ENCODE measurements at places on chromosomes 6 and 20.

DNA sequence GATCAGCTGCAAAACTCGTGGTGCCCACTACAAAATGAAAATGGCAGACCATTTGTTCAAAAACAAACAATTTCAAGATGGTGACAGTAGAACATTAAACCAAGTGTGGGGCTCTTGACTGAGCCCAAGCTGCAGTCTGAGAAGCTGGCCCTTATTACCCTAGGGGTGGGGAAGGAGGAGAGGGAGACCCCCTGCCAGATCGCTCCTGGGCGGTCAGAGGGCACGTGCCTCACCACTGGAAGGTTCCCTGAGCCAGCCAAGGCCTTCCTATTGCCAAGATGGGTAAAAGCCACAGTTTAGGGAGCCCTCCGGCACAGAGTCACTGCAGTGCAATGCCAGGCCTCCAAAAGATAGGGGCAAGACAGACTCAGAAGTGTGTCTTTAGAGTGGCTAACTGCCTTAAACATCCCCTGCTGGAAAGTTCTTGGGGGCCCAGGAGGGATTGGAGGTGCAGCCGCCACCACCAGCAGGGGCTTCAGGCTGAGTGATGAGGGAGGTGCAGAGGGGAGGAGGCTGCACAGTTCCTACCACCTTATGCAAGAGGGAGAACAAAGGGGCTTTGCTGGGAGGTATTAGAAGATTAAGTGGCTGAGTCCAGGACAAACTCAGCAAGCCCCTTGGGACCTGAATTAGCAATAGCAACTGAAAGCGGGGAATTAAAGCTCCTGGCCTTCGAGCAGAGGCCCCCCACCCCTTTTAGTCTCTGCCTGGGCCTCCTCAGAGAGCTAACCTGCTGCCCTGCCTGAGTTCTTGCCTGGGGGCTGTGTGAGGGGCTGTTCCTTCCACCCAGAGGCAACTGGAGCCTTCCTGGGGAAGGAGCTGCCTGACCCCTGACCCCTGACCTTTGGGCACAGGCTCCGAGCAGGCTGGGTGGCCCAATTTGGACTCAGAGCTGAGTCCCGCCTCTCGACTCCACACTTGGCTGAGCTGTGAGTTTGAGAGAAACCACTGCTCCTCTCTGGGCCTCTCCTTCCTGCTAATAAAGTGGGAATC is 88.4 kb downstream of the VEGFA start:
- no peak for DNase-seq

GRCh38 chr6:132190815-132191175 is 210.5 kb downstream of the MOXD1 start:
- no peak for DNase-seq

- DNase-seq, result no peak
Measured at GRCh38 chr20:11032611-11033010, 358.8 kb upstream of the JAG1 start.

GRCh38 chr6:119112812-119113530 is 34.5 kb upstream of the FAM184A start:
- no peak for DNase-seq

DNA sequence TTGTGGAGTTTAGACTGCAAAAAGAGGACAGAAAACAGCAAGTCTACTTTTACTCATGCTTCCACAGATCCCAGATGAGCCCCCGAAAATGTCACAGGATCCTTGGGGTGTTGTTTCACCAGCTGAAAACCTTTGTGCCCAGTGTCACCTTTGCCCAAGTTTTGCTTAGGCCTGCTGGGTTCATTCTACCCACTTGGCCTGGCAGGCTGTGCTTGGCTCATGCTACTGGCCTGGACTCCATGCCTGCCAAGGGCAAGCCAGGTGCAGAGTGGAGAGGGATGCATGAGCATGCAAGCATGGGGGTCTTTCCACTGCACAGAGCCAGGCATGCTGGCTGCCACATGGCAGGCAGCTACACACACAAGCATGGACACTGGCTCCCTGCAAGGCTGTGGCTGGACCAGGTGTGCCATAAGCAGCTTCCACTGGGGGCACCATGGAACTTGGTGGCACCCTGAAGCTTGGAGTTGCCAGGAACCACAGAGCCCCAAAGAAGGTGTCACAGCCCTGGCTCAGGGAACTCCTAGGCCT is 1082.0 kb downstream of the KHDRBS2 start:
- no peak for DNase-seq

DNA sequence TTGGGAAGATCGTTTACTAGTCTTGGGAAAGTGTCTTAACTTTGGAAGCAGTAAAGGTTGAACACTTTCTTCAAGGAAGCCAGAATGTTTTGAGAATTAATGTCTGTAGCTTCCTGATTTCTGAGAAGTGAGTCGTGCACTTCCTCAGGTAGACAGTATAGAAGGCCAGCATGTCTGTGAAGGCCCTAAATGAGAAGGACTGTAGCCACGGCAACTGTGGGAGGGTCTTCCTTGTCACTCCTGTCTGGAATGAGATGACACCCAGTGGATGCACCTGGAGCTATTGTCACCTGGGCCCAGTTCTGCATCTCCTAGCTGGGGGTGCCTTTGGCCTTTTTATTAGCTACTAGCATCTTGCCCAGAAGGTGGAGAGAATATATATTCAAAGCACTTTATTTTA is 8.8 kb downstream of the STX16 start:
- DNase-seq, result no peak

DNA sequence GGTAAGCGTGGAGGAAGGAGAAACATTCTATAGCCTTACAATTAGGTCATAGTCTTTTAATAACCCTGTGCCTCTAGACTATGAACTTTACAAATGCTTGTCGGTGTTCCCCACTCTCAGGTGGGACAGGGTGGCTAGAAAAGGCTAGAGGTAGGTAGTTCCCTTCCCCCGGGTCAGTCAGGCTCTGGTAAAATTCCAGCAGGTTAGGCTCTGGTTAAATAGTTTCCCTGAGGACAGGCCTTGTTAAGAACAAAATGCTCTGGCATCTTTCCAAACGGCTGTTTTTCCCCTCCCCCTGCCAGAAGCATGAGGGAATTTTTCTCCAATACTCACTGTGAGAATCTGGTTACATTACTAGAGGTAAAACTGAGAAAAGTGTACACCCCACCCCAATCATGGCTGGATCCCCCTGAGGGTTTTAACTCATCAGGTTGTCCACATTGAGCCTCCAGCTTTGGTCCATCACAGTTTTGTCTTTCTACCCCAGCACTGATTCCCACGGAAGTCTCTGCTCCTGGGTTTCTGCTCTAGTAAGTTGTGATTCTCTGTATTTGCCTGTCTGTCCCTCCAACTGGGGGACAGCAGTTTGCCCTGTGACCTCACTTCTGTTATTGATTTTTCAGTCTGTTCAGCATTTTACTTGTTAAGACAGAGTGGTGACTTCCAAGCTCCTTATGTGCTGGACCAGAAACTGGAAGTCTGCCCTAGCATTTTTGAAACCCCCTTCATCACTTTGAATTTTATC is 84.7 kb upstream of the ADGRF1 start:
- DNase-seq, result no peak

DNA sequence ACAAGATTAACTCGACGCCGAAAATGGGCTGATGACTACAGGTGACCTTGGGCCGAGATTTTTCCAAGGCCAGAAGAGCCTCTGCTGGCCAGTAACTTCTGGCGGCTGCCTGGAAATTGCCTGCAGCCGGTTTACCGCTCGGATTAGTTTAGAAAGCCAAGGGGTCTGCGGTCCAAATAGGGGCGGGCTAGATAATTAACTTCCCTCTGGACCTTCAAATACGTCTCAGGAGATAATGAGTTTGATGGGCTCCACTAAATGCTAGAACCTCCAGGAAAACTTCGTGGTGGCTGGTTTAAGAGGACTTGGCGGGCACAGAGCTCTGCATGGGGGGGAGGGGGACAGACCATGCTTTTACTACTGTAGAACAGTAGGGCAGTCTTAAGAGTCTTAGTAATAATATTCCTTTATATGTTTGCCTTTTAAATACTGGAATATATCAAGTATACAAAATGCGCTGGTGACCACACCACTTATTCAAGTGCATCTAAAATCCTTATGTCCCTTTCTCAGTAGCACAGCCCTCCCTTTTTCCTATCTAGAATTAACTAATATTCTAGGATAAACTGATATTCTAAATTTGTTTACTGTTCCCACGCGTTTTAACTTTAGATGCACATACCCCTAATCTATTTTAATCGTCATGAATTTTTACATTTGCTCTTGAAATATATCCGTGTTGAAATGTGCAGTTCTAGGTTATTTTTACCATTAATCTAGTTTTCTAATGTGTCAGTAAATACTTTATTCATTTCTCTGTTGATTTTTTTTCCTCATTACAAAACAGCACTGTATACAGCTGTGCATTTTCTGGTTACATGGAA is 107.5 kb upstream of the PRSS16 start:
- DNase-seq, result no peak

- DNase-seq, result peak; percentile 60
Measured at GRCh38 chr6:29834564-29835436, 7.2 kb downstream of the HLA-G start.

DNA sequence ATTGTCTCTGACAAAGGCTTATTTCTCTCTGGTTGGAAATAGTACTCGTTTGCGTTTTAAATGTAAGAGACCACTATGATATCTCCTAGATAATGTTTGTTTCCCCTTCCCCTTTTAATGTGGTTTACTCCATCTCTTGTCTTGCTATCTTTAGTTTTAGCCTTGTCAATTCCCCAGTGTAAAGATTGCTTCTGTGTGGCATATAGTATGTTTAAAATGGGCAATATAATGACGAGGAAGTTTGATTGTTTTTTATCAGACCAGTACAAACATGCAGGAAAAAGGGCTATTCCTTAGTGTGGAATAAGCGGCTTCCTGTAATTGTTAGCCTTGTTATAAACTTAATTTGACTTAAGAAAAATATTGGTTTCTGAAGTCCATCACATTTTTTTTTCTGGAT is 3.1 kb downstream of the QKI start:
- no peak for DNase-seq

DNA sequence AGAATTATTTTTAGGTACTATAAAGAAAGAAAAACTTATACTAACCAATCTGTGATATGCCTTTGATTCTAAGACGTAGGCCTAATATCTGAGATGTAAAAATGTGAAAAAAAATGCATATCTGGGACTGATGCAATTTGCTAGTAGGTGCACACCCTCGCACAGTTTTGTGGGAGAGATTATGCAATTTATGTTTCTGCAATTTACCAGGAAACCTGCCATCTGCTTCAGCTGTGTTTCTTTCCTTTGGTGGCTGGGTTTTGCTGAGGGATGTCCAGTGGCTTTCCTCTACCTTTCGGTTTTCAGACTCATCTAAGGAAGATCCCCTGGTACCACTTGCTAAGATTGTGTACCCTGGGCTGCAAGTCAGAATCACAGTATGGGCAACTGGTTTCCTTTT is 186.9 kb downstream of the ZFP64 start:
- DNase-seq, result no peak

GRCh38 chr6:32332433-32332832 is 39.3 kb downstream of the TSBP1 start:
- no peak for DNase-seq

DNA sequence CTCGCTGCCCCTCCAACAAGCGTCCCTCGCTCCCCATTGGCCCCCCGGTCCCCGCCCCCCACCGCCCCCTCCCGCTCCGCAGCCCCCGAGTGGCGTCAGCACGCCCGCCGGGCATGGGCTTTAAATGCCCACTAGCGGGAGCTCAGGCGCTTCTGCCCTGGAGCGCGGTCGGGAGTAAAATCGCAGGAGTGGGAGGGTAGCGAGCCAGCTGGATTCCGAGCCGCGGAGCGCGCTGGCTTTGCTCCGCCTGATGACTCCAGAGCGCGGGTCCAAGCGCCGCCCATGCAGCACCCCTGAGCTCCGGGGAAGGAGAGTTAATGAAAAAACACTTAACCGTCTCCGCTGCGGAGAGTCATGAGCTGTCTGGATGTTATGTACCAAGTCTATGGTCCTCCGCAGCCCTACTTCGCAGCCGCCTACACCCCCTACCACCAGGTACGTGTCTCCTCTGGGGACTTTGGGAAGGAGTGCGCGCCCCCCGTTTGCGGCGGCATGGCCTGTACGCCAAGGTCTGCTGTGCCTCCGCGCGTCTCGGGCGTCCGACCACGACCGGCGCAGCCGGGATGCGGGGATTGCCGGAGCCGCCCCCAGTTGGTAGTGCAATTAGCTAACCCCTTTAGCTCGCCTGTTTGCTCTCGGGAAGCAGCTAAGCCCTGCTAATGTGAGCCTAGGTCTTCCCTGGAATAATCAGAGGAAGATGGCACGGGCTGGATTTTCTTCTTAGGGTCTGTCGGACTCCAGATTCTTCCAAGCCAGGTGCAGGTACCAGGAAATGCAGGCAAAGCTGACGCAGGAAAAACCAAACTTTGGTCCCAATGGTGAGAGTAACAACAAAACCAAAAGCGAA is at the start of gene VGLL2:
TSS of gene VGLL2 (plus strand) at position 149 of the 847 bp plus-strand sequence. CDS start at position 355, 206 bp downstream.
- DNase-seq, result no peak

DNA sequence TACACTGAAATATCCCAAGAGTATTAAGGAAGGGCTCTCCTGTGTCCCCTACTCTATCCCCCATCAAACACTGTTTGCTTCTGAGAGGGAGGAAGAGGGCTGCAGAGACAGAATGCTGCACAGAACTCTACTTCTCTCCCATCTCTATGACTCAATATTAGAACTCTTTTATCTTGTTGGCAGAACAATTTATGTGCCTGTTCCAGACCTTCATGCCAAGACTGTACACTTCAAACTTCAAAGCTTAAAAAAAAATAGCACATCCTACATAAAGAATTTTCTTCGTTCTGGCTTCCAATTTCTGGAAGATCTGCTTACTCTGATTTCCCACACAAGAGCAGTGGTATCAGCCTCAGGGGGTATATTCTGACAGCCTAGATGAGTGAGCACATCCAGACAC is 19.6 kb upstream of the GPR63 start:
- no peak for DNase-seq

- DNase-seq, result no peak
Measured at GRCh38 chr6:168349718-168350210, 30.2 kb upstream of the DACT2 start.

- DNase-seq, result no peak
Measured at GRCh38 chr20:36441027-36441414, 100.3 kb upstream of the MYL9 start.

GRCh38 chr6:15504581-15505350 is 158.1 kb downstream of the DTNBP1 start:
- no peak for DNase-seq

DNA sequence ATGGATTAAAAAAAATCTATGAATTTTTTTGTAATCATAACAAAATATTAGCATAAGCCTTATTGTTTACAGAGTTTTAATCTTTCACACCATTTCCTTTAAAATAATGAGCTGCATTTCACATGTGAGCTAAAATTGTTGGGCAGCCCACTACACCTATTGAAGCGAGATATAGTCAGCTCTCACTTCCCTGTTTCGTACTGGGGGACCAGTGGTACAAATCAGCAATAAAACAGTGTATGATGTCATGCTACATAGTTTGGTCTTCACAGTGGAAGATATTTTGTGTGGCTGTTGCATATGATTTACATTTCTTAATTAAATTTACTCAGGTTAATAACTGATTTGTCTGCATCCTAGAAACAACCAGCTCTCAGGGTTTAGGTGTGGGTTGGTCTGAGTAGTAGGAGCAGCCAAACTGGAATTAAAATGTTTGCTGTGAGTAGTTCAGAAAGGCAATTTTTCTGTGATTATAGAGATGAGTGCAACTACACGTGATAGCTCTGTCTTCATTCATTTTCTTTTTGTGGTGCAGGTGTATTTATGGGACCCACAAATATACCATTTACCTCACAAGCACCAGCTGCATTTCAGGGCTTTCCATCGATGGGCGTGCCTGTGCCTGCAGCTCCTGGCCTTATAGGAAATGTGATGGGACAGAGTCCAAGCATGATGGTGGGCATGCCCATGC is 99.3 kb downstream of the B3GAT2 start:
- no peak for DNase-seq

GRCh38 chr6:112560651-112561050 is 213.5 kb downstream of the RFPL4B start:
- DNase-seq, result no peak

GRCh38 chr20:48706710-48707365 is 121.0 kb downstream of the PREX1 start:
- no peak for DNase-seq

Data from activated CD4-positive, alpha-beta T cell treated with anti-CD3 and anti-CD28 coated beads for 4 hours (primary cell).